OCI-LY7 (cell line): ENCODE measurements at places on chromosomes 6 and 20.
A peak's percentile ranks its signal among the peaks of the same experiment; 100 is the strongest.

DNA sequence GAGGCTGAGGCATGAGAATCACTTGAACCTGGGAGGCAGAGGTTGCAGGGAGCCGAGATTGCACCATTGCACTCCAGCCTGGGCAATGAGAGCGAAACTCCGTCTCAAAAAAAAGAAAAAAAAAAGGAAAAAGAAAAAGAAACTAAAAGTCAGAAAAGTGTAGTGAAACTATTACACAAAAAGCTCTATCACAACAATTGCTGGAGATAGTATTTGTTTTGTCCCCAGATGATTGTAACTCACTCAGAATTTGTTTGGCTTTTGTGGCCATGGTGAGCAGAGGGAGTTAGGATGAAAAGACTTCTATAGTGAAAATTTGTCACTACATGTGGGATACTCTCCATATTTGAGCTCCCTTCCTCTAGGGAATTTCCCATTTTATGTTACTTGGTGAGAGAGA lies 5.2 kb upstream of the GOPC start:
- DNase-seq: no peak

- peak; percentile 90 for DNase-seq
Measured at GRCh38 chr6:111482959-111483735, at the start of gene REV3L. Gene REV3L, minus strand, starts transcription at chr6:111483218. Its CDS starts 330 bp downstream, at chr6:111482888.

DNA sequence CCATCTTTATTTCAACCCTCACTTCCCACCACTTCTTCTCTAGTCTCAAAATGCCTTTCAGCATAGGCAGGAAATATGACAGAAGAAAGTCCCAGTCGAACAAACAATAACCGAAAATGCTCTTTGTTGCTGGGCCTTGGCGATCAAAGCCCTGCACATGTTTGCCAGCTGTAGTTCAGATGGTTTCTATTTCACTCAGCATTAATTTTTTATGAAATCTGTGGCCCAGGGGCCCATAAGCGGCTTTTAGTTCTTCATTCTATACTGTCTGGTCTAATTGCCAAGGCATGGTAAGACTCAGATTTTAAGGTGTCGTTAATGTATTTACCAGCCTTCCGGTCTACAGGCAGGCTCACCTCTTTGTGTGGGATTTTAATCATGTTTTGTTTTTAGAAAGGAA lies 10.9 kb upstream of the F13A1 start:
- DNase-seq: peak; percentile 96

- DNase-seq: no peak
Measured at GRCh38 chr6:100194535-100194934, 200.5 kb upstream of the MCHR2 start.

- DNase-seq: no peak
Measured at GRCh38 chr20:8400486-8400885, 268.4 kb downstream of the PLCB1 start.

DNA sequence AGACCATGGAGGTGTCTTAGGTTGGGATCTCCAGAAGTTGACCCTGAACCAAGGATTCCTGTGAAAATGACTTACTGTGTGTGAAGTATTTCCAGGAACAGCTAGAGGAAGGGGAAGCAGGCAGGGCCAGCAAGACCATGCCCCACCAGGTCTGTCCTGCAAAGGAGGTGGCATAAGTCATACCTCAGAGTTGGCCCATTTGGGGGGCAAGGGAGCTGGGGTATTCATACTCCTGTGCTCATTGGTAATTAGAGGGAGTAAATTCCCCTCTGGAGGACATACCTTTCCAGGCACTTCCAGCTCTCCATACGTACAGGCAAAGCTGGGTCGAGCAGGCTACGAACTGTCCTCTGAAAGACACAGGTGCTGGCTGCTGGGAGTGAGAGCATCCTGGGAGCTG lies 72.4 kb downstream of the STK35 start:
- DNase-seq: no peak

DNA sequence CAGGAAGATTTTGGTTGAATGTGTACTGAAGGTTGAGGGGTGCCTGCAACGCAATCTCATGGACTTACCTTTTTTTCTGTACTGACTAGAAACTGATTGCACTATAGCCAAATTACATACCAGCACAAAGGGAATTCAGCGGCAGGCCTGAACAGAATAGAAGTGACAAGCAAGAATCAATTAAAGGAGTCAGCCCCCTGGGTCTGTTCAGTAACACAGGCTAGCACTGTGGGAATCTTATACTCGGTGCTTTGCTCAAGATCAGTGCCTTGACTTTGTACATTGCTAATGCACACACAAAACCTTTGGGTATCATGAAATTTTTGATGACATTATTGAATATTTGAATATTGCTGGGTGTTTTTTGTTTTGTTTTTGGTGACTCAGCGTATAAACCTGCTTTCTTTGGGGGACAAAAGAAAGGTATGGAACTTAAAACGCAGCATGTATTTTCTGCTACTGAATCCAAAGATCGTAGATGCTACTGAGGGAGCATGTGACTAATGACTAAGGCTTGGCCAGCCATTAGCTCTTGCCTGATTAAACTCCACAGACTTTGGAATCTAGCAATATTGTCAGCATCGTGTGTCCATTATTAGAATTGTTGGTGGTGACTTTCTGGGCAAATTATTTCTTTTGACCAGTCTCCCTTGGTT lies 236.6 kb downstream of the ARID1B start:
- no peak for DNase-seq

- DNase-seq: no peak
Measured at GRCh38 chr6:157988700-157989063, 7.0 kb downstream of the SYNJ2 start.

DNA sequence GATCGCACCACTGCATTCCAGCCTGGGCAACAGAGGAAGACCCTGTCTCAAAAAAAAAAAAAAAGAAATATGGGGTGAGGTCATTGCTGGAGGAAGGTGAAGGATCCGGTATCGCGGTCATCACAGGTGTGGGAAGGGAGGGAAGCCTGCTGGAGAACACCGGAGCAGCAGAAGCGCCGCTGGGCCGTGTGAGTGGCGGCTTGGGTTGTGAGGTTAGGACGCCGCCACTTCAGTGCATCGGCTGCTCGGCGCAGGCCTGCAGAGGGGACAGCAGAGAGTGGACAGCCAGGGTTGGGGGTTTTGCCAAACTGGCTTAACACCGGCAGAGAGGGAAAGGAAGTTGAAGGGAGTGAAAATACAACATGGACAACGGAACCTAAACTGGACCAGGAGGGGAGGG lies 5.4 kb downstream of the TLDC2 start:
- DNase-seq: no peak

- no peak for DNase-seq
Measured at GRCh38 chr6:115765966-115766365, 294.7 kb downstream of the FRK start.

DNA sequence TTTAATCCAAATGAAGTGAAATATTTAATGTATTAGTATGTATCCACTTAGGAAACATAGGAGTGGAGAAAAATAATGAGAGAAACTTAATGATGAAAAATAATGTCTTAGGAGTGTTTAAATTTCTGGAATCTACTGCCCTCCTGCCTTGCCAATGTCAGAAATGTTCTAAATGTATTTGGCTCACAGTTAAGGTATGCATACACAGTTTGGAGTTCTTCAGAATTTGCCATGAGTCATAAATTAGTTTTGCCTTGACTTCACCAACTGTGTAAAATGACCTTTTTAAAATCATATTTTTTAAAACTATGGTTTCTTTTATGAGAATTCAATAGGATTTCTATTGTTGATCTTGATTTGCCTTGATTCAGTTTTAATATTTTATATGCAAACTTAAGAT lies 191.7 kb upstream of the HSF2 start:
- DNase-seq: no peak

- DNase-seq: no peak
Measured at GRCh38 chr6:84172574-84172973, 54.9 kb downstream of the CEP162 start.

DNA sequence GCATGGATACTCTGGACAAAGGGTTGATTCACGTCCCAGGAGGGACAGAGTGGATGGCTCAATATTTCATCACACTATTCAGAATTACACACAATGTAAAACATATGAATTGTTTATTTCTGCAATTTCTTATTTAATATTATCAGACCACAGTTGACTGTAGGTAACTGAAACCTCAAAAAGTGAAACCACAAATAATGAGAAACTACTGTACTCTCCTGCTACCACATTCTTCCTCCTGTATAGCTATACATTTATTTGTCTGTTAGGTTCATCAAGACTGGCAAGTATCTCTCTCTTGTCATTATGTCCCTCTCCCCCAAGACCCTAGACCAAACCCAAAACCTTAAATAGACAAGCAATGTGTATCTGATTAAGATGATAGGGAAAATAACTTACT lies 60.0 kb downstream of the SYCP2 start:
- no peak for DNase-seq

GRCh38 chr20:48669946-48670605 lies 157.7 kb downstream of the PREX1 start:
- DNase-seq: no peak

DNA sequence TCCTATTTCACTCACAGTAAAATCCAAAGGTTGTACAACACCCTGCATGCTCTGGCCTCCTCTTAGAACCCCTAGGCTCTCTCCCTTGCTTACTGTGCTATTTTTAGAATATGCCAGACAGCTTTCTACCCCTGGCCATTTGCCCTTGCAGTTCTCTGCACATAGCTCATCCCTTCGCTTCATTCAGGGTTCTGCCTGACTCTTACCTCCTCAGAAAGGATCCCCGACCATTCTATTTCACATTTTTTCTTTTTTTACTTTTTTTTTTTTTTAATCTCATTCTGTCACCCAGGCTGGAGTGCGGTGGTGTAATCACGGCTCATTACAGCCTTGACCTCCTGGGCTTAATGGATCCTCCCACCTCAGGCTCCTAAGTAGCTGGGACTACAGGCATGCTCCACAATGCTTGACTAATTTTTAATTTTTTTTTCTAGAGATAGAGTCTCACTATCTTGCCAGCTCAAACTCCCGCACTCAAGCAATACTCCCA lies 33.6 kb downstream of the COMMD7 start:
- DNase-seq: no peak

DNA sequence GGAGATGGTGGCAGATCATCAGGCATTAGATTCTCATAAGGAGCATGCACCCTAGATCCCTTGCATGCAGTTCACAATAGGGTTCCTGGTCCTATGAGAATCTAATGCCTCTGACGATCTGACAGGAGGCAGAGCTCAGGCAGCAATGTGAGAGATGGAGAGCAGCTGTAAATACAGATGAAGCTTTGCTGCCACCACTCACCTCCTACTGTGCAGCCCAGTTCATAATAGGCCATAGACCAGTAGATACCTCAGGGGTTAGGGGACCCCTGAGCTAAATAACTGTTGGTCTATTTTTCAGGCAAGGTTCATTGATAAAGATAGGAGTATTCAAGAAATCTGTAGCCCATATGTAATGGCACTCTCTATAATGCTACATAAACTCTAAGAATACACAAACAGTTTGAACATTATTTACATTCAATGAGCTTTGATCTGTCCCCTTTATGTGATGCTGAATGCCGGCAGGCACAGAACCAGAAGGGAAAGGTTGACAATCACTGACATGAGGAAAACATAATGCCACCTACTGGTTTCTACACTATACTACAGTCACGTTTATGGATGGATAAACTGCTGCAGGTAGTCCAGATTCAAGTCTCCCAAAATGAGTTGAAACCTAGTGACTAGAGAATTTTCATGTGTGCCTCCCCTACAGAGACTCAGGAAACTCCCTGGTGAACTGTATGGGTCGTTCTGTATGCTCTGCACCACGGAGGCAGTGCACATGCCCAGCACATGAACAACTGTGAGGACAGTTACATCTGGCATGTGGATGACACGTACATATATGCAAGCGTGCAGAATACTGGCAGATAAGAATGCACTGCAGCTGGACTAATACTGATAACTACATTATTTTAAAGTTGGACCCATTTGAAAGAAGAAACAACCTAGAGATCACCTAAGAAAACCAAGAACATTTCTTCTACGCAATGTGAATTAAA lies 72.0 kb downstream of the DST start:
- DNase-seq: peak; percentile 47

- DNase-seq: no peak
Measured at GRCh38 chr6:100203400-100203799, 209.4 kb upstream of the MCHR2 start.

DNA sequence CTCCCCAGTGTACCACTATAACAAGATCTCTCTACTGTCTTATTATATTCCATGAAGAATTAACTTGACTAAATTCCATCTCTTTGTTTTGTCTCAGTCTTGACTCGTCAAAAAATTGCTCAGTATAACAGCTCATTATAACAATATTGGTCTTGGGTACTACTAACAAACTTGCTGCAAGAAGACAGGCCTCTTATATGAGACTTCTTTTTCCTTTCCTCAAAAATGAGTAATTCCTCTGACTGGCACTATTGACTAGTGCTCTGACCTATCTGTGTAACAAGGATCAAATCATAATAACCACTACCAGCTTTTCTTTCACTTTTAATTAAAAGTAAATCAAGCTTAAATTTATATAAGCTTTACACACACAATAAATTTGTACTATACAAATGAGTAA lies 91.3 kb upstream of the THEMIS start:
- no peak for DNase-seq

DNA sequence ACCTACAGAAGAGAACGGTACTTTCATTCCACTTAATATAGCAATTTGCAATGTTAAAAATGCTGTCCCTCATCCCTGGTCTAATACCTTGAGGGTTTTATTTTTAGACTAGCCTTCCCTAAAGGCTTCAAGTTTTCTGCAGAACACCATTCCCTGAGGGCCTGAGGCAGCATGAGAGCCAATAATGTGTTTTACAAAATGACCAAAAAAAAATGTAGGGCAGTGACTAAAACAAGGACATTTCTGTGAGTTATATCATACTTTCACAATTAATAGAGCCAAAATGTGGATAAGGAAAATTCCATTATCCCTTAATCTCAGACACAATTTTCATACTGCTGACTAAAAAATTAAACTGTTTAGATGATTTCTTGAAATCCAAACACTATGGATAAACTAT lies 22.7 kb downstream of the GPR63 start:
- DNase-seq: no peak

GRCh38 chr6:34692280-34692679 lies 4.3 kb downstream of the ILRUN start:
- no peak for DNase-seq

- no peak for DNase-seq
Measured at GRCh38 chr6:12903246-12903645, 186.7 kb downstream of the PHACTR1 start.

DNA sequence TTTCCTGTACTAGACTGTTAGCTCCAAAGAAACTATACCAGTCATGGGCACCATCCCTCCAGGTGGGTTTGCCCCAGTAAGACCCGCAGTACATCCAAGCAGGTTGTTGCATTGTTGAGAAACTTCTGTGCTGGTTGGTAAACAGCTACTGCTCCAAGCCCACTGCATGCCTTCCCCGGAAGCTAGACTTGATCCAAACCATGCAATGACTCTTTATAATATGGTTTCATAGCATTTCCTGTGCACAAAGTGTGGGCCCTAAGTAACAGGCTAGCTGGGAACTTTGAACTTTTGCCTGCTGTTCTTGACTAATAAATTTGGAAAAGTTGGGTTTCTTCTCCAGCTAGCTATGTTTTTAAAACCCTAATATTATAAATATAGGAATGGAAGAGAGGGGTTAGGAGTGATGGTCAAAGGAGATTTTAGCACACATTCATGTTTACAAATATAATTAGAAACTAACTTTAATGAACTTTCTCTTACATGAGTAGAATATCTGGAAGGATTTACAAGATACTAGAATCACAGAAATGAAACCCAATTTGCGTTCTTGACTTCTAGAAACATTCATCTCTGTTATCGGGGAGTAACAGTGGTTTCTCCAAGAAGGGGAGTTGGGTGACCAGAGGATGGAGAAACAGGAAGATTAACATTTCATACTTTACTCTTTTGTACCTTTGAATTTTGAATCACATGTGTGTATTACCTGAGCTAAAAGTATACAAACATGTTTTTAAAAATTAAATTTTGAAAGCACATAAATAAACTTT lies 51.7 kb downstream of the GFOD1 start:
- DNase-seq: no peak
